ENCODE measurements at places on chromosomes 11 and 22.
A peak's percentile ranks its signal among the peaks of the same experiment; 100 is the strongest.

- no peak overlapping the region for H3K27ac ChIP-seq
- DNase-seq = no peak
- no peaks in the 10 kb centered on the region for H3K36me3 ChIP-seq
- no peaks in the 10 kb centered on the region for H3K27me3 ChIP-seq
- H3K4me1 ChIP-seq = peaks cover 9% of the 10 kb centered on the region
- no peak overlapping the region for H3K4me3 ChIP-seq
These were observed 183.4 kb upstream of the MTMR2 start for GRCh38 chr11:96107143-96107824.

DNA sequence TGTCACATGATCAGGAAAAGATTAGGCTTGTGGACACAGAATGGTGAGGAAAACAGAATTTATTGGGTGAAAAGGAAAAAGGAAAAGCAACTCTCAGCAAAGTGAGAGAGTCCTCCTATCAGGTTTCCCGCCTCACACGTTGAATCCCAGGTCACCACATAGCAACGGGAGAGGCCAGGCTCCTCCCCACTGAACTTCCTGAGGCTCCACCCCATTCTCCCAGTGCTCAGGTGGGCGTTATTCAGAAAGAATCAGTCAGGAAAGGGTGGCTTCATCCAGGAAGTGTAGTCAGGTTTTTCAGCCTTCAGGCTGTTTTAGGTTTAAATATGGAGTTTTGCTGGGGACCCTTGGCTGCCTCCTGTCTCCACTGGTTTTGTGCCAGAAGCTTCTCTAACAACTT lies 66.9 kb downstream of the SPON1 start:
- no peak overlapping the region for H3K27ac ChIP-seq
- no peaks in the 10 kb centered on the region for H3K36me3 ChIP-seq
- no peak for DNase-seq
- no peaks in the 10 kb centered on the region for H3K27me3 ChIP-seq
- H3K4me3 ChIP-seq = no peak overlapping the region

- H3K4me3 ChIP-seq = no peak overlapping the region
- H3K4me1 ChIP-seq = no peaks in the 10 kb centered on the region
- no peaks in the 10 kb centered on the region for H3K27me3 ChIP-seq
These were observed 182.7 kb upstream of the SNX19 start for GRCh38 chr11:131099013-131099412.

DNA sequence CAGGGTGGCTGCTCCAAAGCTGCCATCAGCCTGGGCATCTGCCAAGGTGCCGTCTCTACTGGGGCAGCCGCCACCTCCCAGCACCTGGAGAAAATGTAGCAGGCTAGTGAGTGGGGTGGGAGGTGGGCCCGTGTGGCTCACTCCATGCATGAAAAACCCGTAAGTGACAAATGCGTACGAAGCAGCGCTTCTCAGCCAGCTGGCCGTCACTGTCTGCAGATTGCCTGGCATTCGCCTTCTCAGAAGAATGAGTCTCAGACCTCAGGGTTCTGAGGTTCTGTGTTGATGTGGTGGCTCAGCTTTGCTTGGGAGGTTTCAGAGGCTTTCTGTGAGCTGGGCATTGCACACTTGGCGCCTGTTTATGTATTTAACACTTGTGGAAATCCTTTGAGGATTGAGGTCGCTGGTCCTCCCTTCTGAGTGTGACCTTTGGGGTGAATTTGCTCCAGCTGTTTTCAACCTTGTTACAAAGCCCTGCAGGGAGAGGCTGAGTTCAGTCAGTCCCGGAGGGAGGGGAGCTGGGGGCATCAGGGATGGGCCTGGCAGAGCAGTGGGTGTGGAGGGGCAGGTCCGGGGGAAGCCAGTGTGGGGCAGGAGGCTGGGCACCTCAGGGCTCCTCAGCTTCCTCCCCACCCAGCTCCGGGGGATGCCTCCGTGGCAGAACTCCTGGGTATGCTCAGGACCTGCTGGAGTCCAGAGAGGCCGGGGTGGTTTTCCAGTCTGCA lies 977.0 kb downstream of the TBC1D22A start:
- H3K27me3 ChIP-seq = no peaks in the 10 kb centered on the region
- no peaks in the 10 kb centered on the region for H3K4me1 ChIP-seq
- H3K36me3 ChIP-seq = no peaks in the 10 kb centered on the region
- H3K27ac ChIP-seq = no peak overlapping the region

DNA sequence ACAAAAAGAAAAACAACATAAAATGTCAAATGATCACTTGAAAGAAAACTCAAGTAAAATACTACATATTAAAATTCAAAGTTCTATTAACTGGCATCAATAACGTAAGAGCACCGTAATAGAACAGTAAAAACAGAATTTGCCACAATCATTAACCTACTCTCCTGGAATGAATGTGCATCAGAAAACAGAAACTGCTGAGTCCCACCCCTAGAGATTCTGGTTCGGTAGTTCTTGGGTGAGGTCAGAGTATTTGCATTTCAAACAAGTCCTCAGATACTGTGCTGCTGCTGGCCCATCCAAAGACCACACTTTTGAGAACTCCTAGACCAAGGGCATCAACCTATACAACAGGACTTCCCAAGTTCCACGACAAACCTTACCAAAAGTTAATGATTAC lies 23.5 kb downstream of the PITPNB start:
- H3K36me3 ChIP-seq = peaks cover 55% of the 10 kb centered on the region
- H3K27me3 ChIP-seq = no peaks in the 10 kb centered on the region
- H3K4me3 ChIP-seq = peak overlapping the region; percentile 13
- peaks cover 8% of the 10 kb centered on the region for H3K4me1 ChIP-seq

GRCh38 chr11:78465169-78465942 lies 47.7 kb upstream of the GAB2 start:
- DNase-seq = no peak
- peaks cover 13% of the 10 kb centered on the region for H3K4me1 ChIP-seq
- H3K4me3 ChIP-seq = peak overlapping the region; percentile 71
- H3K27me3 ChIP-seq = no peaks in the 10 kb centered on the region
- peak overlapping the region; percentile 78 for H3K27ac ChIP-seq
- no peaks in the 10 kb centered on the region for H3K36me3 ChIP-seq

DNA sequence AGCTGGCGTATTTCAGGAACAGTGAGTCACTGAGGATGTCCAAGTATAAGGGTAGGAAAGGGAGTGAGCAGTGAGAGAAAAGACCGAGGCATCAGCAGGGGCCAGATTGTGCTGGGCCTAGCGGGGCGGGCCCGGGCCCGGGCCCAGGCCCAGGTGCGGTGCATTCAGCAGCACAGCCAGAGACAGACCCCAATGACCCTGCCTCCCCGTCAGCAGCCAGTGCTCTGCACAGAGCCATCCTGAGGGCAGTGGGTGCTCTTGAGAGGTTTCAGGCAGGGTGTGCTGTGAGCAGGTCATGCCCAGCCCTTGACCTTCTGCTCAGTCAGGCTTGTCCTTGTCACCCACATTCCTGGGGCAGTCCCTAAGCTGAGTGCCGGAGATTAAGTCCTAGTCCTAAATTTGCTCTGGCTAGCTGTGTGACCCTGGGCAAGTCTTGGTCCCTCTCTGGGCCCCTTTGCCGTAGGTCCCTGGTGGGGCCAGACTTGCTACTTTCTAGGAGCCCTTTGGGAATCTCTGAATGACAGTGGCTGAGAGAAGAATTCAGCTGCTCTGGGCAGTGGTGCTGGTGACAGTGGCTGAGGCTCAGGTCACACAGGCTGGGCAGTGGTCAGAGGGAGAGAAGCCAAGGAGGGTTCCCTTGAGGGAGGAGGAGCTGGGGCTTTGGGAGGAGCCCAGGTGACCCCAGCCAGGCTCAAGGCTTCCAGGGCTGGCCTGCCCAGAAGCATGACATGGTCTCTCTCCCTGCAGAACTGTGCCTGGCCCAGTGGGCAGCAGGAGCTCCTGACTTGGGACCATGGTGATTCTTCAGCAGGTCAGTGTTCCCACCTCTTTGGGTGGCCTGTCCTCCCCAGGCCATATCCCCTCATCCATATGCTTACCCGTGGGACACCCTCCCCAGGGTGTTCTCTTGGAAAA lies 2.1 kb downstream of the MYO7A start:
- no peak for DNase-seq
- no peak overlapping the region for H3K4me3 ChIP-seq
- H3K36me3 ChIP-seq = no peaks in the 10 kb centered on the region
- H3K27me3 ChIP-seq = no peaks in the 10 kb centered on the region
- H3K4me1 ChIP-seq = peaks cover 11% of the 10 kb centered on the region

GRCh38 chr11:13328286-13328685 lies 50.7 kb downstream of the BMAL1 start:
- no peak overlapping the region for H3K27ac ChIP-seq
- no peak for DNase-seq
- peaks cover 7% of the 10 kb centered on the region for H3K4me1 ChIP-seq
- H3K36me3 ChIP-seq = peaks cover 23% of the 10 kb centered on the region
- no peaks in the 10 kb centered on the region for H3K27me3 ChIP-seq

DNA sequence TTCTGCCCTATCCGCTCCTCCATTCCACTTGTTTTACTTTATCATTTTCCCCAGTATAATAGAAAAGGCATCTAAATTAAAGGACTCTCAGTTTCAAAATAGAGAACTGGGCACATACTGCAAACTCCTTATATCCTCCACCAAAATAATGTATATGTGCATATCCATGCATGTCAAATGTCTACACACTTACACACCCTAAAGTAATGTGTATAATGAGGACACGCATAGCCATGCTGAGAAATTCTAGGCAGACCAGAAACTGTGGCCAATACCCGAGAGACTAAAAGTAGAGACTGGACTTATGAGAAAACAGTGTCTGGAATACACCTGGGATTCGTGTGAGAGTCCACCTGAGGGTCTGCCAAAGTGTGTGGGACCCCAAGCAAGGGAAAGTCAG lies 183.5 kb downstream of the CWF19L2 start:
- no peaks in the 10 kb centered on the region for H3K36me3 ChIP-seq
- no peak overlapping the region for H3K4me3 ChIP-seq
- no peak for DNase-seq
- H3K27ac ChIP-seq = no peak overlapping the region
- no peaks in the 10 kb centered on the region for H3K4me1 ChIP-seq

DNA sequence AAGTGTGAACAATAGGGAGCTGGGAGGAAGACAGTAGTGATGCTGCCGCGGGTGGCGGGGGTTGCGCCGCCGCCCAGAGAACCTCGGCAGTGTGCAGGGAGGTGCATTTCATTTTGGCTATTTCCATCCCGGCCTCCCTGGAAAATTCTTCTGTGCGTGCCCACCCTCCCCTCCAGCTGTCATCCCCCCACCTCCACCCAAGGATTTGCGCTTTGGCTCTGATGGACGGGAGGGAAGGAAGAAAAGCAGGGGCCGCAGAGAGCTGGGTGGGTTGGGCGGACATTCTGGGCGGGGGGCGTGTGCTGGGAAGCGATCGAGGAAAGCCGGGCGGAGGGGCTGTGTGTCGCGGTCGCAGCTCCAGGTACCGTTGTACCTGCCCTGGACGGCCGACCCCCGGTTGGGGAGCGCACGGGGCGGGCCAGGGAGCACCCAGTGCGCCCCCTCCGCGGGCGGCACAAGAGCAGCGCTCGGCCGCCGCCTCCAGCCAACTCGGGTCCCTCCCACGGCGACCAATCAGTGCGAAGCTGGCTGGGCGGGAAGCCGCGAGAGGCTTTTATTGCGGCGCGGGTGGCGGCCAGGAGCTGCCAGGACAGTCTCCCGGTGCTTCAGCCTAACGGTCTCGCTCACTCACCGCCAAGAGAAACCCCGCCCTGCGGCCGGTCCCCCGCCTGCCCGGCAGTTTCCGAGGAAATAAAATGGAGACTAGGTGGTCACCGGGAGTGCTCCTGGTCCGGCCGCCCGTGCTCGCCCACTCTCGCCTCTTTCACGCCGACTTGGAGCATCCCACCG lies 1.6 kb downstream of the NCAM1 start:
- H3K4me3 ChIP-seq = no peak overlapping the region
- H3K27ac ChIP-seq = no peak overlapping the region
- H3K27me3 ChIP-seq = peaks cover 22% of the 10 kb centered on the region
- peaks cover 19% of the 10 kb centered on the region for H3K4me1 ChIP-seq

DNA sequence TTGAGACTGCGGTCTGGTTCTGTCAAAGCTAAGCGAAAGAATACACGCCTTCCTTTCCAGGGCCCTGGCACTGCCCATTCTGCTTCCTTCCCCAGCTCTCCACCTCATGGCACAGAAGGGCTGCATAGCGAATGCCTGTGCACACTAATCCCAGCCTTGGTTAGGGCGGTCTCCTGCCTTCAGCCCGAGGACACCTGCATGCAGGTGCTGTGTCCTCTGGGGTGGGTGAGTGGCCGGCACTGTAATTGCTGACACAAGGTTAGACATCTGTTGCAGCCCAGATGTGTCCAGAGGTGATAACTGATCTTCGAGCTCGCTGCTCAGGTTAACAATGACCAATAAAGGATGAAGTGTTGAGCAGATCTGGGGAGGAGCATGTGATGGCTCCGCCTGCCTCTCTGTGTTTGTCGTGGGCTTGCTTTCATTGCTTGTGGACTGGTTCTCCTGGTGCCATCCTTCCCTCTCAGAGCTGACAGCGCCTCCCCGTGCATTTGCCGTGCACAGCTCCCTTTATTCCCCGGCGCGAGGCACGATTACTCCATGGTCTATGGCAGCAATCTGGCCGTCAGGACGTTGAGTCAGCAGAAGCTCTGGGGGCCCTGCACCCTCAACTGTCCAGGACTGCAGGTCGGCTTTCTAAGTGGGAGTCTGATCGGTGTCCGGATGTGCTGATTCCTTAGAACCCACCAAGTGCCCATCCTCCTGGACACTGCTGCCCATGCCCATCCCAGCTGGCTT lies 1088.2 kb downstream of the BRD1 start:
- H3K27me3 ChIP-seq = no peaks in the 10 kb centered on the region
- no peak overlapping the region for H3K27ac ChIP-seq
- H3K4me1 ChIP-seq = no peaks in the 10 kb centered on the region
- no peaks in the 10 kb centered on the region for H3K36me3 ChIP-seq

- H3K27ac ChIP-seq = no peak overlapping the region
- H3K27me3 ChIP-seq = no peaks in the 10 kb centered on the region
- H3K36me3 ChIP-seq = no peaks in the 10 kb centered on the region
- no peak overlapping the region for H3K4me3 ChIP-seq
- DNase-seq = no peak
These were observed 305.9 kb downstream of the BRD1 start for GRCh38 chr22:49521787-49522224.

DNA sequence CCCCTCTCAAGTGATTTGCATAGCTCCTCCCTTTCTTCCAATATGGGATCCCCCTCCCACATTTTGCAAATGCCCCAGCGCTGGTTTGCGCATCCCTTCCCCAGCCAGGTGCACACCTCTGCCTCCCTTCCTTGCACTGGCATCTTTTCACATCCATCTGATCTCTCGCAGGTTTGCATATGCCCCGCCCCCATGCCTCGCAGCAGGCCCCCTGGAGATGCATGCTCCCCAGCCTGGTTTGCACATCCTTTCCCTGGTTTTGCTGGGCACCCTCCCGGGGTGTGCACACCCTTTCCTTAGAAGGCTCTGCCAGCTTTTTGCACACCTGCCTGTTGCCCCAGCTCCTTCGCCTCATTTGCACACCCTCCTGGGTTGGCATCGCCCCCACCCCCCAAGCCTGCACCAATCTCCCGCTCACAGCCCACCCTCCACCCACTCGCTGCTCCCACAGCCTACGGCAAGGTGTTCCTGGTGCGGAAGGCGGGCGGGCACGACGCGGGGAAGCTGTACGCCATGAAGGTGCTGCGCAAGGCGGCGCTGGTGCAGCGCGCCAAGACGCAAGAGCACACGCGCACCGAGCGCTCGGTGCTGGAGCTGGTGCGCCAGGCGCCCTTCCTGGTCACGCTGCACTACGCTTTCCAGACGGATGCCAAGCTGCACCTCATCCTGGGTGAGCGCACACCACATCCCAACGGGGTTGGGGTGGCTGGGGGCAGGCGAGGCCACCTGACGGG lies 917 bp downstream of the RPS6KA4 start:
- H3K4me3 ChIP-seq = peak overlapping the region; percentile 68
- no peak for DNase-seq
- H3K4me1 ChIP-seq = peaks cover 28% of the 10 kb centered on the region
- peaks cover 36% of the 10 kb centered on the region for H3K36me3 ChIP-seq
- H3K27ac ChIP-seq = peak overlapping the region; percentile 10

GRCh38 chr22:18087350-18087855 lies 9.6 kb downstream of the PEX26 start:
- H3K4me1 ChIP-seq = peaks cover 8% of the 10 kb centered on the region
- no peaks in the 10 kb centered on the region for H3K27me3 ChIP-seq
- H3K27ac ChIP-seq = no peak overlapping the region
- H3K36me3 ChIP-seq = peaks cover 68% of the 10 kb centered on the region
